Activated CD4-positive, alpha-beta T cell treated with anti-CD3 and anti-CD28 coated beads, Interleukin-2, amount 50 U/mL, for 4 hours (primary cell): ENCODE measurements at places on chromosomes 4 and X.

DNA sequence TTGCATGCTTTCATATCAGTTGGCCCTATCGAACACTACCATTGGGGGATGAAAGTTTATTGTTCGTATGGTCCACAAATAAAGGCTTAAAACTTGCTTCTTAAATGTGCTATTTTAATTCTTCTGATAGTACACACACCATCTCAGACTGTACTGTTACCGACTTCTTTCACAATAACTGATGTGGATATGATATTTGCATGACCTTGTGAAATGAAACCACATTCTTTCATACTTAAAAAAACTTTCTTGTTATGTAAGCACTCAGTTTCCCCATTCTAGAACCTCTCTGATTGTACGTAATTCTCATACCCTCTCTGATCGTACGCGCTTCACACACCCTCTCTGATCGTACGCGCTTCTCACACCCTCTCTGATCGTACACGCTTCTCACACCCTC is 12.0 kb upstream of the WDR19 start:
- DNase-seq, result no peak

GRCh38 chrX:79161655-79162054 is 17.2 kb downstream of the GPR174 start:
- DNase-seq, result peak; percentile 16

- no peak for DNase-seq
Observed at GRCh38 chr4:73335679-73336078, 68.4 kb upstream of the ALB start.

GRCh38 chrX:51860679-51861078 is 32.7 kb upstream of the MAGED1 start:
- DNase-seq, result no peak

DNA sequence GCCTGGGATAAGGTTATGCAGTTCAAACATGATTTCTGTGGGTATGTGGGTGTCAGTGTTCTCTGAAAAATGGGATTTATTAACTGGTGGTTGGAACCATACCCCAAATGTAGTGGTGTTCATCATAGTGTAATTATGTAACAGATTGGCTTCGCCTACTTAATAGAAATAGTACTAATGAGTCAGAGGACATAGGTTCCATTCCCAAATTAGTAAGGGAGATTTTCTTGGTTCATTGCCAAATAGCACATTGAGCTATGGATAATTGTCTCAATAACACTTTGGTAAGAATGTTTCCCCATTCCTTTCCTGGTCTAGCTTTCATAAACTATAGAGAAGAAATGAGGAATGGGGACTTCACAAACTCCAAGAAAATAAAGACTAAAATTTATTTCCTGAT is 20.5 kb upstream of the CYBB start:
- no peak for DNase-seq

DNA sequence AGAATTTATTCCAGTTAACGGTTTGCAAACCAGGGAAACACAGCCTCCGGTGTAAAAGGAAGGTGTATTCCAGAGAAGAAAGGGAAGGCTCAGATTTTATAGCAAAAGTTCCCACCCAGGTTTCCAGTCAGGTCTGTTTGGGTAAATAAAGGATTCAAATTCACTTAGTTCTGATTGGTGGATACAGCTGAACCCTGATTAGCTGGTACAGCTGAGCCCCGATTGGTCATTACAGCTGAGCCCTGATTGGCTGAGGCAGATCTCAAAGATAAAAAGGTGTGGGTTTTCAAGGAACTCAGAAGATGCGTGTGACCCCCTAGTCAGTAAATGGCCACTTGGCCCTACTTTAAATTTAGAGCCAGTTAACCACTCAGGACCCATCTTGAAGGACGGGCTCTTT is 6.6 kb downstream of the CLRN2 start:
- no peak for DNase-seq

- DNase-seq, result no peak
Observed at GRCh38 chr4:54527532-54527931, 130.2 kb upstream of the KIT start.

DNA sequence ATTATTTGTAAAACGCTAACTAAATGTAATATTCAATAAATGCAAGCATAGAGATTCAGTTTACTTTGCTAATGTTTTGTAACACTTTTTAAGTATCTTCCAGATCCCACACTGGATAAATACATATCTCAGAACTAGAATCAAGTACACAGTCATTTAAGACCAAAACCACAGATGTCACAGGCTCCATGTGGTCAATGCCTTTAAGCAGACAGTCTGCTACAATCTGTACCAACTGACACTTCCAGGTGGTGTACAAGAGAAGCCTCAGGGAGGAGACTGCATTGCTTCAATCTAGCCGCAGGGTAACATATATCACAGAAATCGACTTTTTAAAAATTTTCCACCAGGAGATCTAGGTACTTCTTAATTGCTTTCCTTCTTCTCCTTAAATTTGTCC is 229.6 kb upstream of the DIAPH2 start:
- DNase-seq, result no peak

DNA sequence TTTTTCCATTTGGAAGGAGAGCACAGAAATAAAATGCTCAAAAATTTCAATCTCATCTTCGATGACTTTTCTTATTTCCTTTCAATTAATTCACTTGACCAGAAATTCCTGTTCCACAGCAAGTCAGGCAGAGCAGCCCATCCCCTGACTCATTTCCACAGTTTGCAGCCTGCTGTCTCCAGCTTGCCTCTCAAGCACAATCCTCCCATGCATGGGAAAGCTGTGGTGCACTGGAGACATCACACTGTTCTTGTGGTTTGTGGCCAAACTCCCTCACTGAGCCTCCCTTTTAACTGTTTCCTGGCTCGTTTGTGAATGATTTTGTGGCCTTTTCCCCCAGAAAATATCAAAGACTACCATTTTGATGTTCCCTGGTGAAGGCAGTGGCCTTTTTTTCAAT is 114.0 kb upstream of the ENPEP start:
- DNase-seq, result no peak

DNA sequence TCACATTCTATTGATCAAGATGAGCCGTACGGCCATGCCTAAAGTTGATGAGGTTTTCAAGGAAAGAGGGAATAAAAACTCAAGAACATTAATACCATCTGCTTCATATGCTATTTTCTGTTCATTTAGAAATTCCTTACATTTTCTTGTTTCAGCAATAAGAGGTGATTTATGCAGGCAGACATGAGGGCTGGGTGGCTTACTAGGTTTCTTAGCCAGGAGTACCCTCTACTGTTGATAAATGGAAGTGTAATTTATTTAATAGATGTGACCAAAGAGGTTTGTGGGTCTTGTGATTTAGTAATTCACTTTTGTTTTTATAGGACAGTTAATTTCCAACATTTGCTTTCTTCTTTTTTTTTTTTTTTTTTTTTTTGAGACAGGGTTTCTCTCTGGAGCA is 6.4 kb upstream of the SMIM9 start:
- DNase-seq, result no peak

DNA sequence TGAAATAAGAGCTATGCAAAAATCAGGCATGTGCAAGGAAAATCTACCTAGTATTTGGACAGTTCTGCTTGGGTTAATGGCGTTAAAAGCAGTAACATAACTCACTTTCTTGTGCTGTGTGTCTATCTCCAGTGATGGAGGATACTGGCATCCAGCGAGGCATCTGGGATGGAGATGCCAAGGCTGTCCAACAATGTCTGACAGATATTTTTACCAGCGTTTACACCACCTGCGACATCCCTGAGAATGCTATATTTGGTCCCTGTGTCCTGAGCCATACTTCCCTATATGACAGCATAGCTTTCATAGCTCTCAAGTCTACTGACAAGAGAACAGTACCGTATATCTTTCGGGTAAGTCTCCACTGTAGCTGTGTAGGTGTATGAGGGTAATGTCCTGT is 2.6 kb downstream of the PRDM8 start:
- no peak for DNase-seq

DNA sequence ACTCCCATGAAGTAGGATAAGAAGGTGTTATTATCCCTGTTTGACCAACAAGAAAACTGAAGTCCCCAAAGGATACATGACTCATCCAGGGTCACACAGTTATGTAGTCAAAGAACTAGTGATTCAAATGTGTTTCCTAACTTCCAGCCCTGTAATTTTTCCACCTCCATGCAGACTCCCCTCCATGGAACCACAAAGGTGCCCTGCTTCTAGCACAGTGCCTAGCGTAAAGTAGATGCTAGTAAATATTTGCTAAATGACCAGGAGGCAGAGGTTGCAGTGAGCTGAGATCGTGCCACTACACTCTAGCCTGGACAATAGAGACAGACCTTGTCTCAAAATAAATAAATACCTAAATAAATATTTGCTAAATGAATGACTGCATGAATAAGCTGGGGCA is 55.8 kb downstream of the FRMPD3 start:
- no peak for DNase-seq

- no peak for DNase-seq
Observed at GRCh38 chrX:136906921-136907510, 26.5 kb upstream of the RBMX start.

GRCh38 chr4:183205709-183206108 is 106.7 kb downstream of the WWC2 start:
- no peak for DNase-seq

DNA sequence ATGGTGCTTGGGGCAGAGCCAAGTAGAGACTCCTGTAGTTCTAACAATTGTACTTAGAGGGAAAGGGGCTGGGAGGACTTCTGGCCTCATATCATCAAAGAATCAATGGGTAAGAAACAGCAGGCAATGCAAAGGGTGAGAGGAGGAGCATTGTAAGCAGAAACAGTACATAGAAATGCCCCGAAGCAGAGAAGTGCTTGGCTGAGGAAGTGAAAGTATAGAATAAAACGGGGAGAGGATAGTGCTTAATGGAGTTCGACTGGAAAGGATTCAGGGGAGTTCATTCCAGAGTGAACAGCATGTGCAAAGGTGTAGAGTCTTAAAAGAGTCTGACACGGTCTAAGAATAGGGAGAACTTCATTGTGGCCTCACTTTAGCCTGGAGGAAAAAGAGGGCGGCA is 103.0 kb downstream of the SYNPO2 start:
- DNase-seq, result no peak

- peak; percentile 67 for DNase-seq
Observed at GRCh38 chrX:107672955-107673378, 44.7 kb downstream of the PRPS1 start.

DNA sequence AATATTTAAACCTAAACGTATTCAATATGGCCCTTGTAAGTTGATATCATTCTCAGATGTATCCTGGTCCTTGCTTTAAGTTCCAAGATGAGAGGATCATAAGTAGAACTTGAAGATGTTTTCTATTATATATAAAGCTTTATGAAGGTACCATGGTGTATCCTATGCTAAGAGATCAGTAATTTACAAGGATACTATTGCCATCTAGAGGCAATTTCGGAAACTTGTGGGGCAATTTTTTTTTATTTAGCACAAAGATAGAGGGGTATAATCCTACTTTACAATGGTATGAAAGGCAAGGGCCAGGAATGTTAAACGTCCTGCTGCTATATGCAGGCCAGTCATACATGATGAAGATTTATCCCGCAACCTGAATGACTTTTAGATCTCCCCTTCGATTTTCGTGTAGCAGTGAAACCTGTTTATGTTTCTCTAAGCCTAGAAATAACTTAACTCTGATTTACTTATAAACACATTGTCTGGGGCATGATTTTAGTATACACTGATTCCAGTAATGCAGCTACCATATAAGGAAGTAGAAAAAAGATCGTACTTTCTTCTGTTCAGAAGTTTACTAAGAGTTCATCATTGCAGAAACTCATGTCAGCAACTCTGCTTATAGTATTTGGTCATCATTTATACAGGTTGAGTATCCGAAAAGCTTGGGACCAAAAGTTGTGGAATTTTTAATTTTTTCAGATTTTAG is 2.6 kb downstream of the SLC25A31 start:
- no peak for DNase-seq

- DNase-seq, result no peak
Observed at GRCh38 chr4:145736241-145736831, 56.4 kb downstream of the C4orf51 start.

- no peak for DNase-seq
Observed at GRCh38 chr4:105060628-105061027, 86.0 kb upstream of the TET2 start.

- no peak for DNase-seq
Observed at GRCh38 chr4:72974694-72975487, 94.6 kb downstream of the COX18 start.

- no peak for DNase-seq
Observed at GRCh38 chr4:188701952-188702351, 562.7 kb downstream of the TRIML1 start.

- no peak for DNase-seq
Observed at GRCh38 chr4:25306518-25307057, 6.0 kb upstream of the ZCCHC4 start.

GRCh38 chr4:83996254-83996653 is 460.3 kb downstream of the GPAT3 start:
- no peak for DNase-seq

- no peak for DNase-seq
Observed at GRCh38 chrX:51461053-51462044, 35.0 kb downstream of the NUDT11 start.

- DNase-seq, result no peak
Observed at GRCh38 chr4:48222491-48222890, 47.1 kb downstream of the TEC start.

- no peak for DNase-seq
Observed at GRCh38 chr4:100968046-100968445, 379.3 kb downstream of the PPP3CA start.

DNA sequence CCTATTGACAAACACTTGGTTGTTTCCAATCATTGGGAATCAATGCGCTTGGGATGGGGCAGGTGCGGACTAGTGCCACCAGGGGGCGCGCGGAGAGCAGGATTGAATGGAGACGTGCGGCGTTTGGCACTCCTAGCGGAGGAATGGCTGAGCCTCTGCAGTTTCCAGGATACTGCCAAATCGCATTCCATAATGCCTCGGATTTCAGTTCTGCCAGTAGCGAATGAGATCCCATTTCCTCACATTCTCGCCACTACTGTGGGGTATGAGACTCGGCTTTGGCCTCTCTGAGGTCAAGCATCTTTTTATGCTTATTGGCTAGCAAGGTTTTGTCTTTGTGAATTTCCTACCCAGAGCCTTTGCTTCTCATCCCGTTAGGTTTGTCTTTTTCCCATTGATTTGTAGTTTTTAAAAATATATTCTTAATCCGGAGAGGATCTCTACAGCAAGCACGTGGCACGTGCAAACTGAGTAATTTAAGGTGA is 28.7 kb downstream of the CLDN34 start:
- DNase-seq, result peak; percentile 73
